NCI-H1930 (cell line): ENCODE measurements at places on chromosomes 5 and 9.

- DNase-seq, result no peak
Observed at GRCh38 chr5:142275496-142275895, 49.3 kb downstream of the SPRY4 start.

DNA sequence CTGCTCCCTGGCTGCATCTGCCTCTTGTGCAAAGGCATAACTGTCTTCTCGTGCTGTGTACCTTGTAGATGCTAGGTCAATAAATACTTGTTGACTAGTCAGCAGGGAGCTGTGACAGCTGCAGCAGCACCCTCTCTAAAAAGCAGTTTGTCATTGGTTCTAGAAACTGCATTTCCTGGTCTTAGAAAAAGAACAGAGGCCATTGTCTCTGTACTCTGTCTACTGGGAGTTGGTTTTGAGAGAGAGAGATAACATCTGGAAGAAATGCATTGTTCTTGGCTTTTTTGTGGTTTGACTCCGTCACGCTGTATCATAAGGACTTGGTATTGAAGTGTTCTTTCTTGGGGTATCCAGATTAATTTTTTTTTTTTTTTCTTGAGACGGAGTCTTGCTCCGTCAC is 32.3 kb downstream of the SH3GLB2 start:
- no peak for DNase-seq

DNA sequence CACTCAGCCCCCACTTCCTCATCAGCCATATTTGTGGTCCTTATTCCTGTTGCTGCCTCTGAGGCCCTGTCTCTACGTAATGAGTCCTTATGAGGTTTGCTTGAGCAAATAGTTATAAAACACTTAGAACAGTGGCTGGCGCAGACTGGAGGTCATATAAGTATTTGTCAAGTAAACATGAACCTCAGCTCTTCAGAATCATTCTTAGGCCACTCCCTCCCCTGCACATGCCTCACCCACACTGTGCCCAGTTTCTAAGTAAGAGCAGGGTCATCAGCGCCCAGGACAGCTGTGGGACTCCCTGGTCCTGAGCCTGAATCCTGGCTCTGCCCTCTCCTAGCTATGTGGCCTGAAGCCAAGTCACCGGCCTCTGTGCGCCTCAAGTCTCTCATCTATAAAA is 4.0 kb downstream of the ST6GALNAC4 start:
- no peak for DNase-seq

DNA sequence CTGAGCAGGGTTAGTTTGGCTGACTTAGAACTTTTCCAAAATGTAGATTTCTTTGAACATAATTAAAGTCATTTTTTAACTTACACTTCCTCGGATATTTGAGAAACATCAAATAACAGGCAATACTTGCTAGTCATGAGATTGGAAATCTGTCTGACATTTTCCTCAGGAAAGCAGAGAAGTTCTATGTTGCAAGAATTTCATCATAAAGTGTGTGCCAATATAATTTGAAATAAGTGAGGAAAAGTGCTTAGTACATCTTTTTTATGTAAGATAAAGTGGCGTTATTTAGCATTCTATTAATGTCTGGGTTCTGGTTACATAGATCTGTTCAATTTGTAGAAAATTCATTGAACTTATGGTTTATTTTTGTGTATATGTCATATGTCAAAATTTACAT is 48.7 kb upstream of the C5orf47 start:
- no peak for DNase-seq

GRCh38 chr9:87167582-87167981 is 220.3 kb upstream of the GAS1 start:
- DNase-seq, result no peak

GRCh38 chr9:112755675-112756074 is 5.1 kb downstream of the SNX30 start:
- DNase-seq, result no peak

DNA sequence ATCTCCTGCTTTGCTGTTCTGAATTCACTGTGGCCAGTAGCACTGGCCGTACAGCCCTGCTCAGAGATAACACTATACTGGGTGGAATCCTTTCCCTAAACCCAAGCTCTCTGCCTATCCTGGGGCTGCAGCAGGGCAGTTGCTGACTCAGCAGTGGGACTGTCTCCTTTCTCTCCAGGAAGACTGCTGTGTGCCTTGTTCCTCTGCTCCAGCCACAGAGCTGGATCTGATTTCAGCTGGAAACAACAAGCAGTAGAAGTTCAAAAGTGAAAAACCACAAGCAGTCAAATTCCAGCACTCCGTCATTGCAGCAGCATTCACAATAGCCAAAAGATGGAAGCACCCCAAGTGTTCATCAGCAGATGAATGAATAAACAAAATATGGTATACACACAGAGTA is 105.0 kb downstream of the FBXL7 start:
- DNase-seq, result no peak

GRCh38 chr5:137148159-137148558 is 351.0 kb downstream of the SPOCK1 start:
- no peak for DNase-seq

DNA sequence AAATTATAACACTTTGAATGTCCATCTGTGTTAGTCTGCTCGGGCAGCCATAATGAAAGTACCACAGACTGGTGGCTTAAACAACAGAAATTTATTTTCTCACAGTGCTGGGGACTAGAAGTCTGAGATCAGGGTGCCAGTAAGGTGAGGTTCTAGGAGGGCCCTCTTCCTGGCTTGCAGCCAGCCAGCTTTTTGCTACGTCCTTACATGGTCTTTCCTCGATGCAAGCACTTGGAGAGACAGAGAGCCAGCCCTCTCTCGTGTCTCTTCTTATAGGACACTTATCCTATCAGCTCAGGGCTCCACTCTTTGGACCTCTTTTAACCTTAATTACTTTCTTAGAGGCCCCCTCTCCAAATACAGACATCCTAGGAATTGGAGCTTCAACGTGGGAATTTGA is 351.8 kb downstream of the SPOCK1 start:
- DNase-seq, result no peak

DNA sequence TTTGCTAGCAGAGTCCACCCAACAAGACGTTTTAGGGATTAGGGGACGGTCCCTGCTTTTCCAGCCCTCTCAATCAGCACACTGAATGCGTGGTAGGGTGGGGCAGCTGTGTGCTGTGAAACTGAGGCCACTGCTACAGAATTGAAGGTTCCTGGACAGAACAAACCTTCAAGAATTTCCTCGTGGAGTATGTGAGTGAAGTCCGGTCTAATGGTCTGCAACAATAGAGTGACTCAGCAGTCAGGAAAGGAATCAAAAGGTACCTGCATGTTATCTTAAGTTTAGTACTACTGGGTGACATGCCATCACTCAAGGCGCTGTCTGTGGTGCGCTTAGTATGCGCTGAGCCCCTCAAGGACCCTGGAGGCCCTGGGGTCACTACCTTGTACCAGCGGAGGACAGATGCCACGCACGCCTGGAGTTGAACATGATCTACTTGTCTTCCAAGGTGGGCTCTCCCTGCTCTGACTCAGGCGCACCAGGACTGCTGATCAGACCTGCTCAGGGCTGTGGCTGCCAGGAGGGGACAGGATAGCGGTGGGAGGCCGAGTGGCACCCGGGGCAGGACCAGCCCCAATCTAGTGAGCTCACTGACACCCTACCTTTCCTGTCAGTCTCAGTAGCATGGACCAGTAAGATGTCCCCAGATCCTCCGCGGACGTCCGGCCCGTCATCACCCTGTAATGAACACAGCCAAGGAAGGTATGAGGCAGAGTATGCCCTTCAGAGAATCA is 50.5 kb downstream of the PRRT1B start:
- DNase-seq, result no peak

DNA sequence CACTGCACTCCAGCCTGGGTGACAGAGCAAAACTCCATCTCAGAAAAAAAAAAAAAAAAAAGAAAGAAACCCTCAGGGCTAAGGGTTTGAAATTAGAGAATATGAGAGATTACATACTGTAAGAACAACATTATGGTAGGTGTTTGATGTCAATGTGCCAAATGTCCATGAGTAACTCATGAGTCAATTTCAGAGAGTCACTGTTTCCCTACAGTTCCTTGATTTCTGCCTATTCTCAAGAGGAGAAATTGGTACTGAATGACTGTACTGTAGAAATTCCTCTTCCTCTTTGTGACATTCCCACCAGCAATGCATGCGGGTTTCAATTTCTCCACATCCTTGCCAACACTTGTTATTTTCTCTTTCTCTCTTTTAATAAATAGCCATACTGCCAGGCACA is 35.2 kb downstream of the MARVELD2 start:
- DNase-seq, result no peak

DNA sequence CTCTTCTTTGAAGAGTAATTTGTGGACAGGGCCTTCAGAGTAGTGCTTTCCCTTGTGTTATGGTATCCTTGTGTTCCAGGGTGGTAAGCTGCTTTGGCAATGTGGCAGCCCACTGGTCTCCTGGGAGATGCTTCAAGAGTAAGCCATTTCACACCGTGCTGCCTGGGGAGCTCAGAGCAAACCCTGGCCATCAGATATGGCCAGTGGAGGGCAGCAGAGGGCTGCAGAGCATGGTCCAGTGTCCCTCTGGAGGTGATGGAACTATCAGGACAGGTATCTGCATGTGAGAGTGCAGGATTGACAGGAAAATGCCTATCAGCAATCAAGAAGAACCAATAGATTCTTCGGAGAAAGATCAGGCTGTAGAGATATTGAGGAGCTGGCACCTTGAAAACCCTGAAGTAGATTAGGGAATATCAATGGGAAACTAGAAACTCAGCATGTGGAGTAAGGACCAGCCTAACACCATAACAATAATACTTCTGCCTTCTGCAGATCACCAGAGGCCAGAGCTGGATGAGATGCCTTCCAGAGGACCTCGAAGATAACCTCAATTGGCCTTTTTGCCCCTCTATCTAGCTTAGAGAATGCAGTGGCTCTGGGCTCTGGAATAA is 90.8 kb downstream of the PLPPR1 start:
- DNase-seq, result peak; percentile 42
